ENCODE measurements at places on chromosomes 11 and 22. TPM values are rescaled to one million over a fixed set of nuclear protein-coding genes. Genes with fewer than 3 reads are reported as not detected.

GRCh38 chr11:121688055-121688491, 235.3 kb upstream of the SORL1-AS1 start:
- H3K27ac ChIP-seq, result no peak overlapping the region
- no peaks in the 10 kb centered on the region for H3K36me3 ChIP-seq
- peaks cover 16% of the 10 kb centered on the region for H3K4me1 ChIP-seq
- no peaks in the 10 kb centered on the region for H3K27me3 ChIP-seq

DNA sequence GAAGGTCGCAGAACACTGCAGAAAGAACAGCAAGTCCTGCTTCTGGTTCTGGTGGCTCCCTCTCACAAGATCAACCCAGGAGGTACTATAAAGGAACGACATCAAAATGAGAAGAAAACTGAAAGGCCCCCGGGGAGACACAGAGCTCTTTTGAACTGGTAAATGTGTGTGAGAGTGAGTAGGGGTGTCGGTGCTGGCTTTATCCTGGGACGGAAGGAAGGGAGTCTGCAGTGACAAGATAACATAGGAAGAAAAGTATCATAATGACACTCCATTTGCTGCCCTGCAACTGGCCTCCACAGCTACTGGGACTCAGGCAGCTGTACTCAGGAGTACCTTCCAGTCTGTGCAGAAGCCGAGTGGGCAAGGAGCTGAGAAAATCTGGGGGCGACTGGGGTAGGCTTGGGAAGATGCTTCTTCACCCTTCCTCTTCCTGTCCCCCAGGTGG, 60.9 kb downstream of the ENTHD1 start:
- no peaks in the 10 kb centered on the region for H3K4me1 ChIP-seq
- peaks cover 15% of the 10 kb centered on the region for H3K27me3 ChIP-seq
- no peak overlapping the region for H3K4me3 ChIP-seq
- H3K27ac ChIP-seq, result no peak overlapping the region

- no peak overlapping the region for H3K4me3 ChIP-seq
- no peak for DNase-seq
- H3K27ac ChIP-seq, result no peak overlapping the region
- H3K27me3 ChIP-seq, result no peaks in the 10 kb centered on the region
- H3K4me1 ChIP-seq, result no peaks in the 10 kb centered on the region
- H3K36me3 ChIP-seq, result no peaks in the 10 kb centered on the region
Observed at GRCh38 chr11:9060700-9061111, 30.7 kb downstream of the SCUBE2 start.

GRCh38 chr11:93073026-93073425, 103.6 kb downstream of the MTNR1B start:
- no peak for DNase-seq
- no peaks in the 10 kb centered on the region for H3K27me3 ChIP-seq
- H3K4me1 ChIP-seq, result no peaks in the 10 kb centered on the region
- no peak overlapping the region for H3K4me3 ChIP-seq

- peaks cover 62% of the 10 kb centered on the region for H3K27me3 ChIP-seq
- H3K36me3 ChIP-seq, result no peaks in the 10 kb centered on the region
- peaks cover 5% of the 10 kb centered on the region for H3K4me1 ChIP-seq
- no peak overlapping the region for H3K27ac ChIP-seq
- no peak for DNase-seq
Observed at GRCh38 chr11:6258571-6259081, 1.0 kb upstream of the CCKBR start.

LAYN gene
- 47.5 TPM for total RNA-seq

All from astrocyte (in vitro differentiated cells and primary cell).